ENCODE measurements at places on chromosomes 6 and 20.

DNA sequence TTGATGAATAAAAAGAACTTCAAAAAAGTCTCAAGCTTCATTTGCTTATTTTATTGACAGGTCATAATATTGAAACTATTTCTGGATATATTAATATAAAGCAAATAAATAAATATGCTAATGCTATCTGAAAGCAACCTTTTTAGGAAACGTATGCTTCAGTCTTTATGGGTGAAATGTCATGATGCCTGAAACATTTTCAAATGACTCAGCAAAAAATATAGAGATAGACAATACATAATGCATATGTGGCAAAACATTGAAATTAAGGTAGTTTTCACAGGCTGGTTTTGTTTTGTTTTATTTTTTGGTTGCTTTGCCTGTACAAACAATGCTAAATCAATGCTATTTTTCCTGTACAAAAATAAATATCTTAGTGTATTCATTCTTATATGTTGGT is 194.4 kb upstream of the PLCB4 start:
- DNase-seq, result no peak

GRCh38 chr6:5132731-5133130 is 47.6 kb downstream of the PPP1R3G start:
- no peak for DNase-seq

- DNase-seq, result no peak
Measured at GRCh38 chr6:109255087-109255486, 127.2 kb downstream of the CD164 start.

- no peak for DNase-seq
Measured at GRCh38 chr6:158665332-158665731, 15.5 kb downstream of the SYTL3 start.
